Stimulated activated CD4-positive, alpha-beta T cell treated with anti-CD3 and anti-CD28 coated beads, Interleukin-2, amount 100 ng/mL, for 24 hours (primary cell): ENCODE measurements at places on chromosomes 1 and 21.

- no peak for DNase-seq
These were observed 28.8 kb downstream of the QSOX1 start for GRCh38 chr1:180183426-180183825.

DNA sequence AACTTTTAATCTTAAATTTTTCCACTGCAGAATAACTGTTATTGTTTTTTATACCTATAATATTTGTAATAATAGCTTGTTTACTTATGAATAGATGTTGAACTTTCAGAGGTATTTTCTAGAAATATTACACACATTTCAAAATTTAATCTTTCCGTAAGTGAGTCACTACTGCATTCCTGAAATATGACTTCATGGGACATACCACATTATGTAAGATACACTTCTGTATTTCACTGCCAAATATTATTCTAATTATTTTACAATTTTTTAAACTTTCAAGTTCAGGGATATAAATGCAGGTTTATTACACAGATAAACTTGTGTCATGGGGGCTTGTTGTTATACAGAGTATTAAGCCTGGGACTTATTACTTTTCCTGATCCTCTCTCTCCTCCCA lies 2220.5 kb downstream of the NCAM2 start:
- DNase-seq = no peak

DNA sequence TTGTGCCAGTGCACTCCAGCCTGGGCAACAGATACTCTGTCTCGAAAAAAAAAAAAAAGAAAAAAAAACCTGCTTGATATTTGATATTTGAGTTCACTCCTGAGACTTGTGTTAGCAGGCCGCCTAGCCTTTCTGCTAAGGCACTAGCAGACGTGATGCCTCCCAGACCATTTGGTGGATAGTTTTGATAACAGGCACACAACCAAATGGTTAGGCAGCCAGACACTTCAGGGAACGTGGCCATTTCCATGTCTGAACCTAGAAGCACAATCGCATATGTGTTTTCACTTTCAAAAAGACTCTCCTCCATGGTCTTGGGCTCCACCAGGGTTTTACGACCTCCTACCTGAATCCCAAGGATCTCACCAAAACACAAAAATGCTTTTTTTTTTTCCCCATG lies 1319.5 kb downstream of the BRINP3 start:
- DNase-seq = no peak

GRCh38 chr1:21705303-21705980 lies 36.3 kb upstream of the RAP1GAP start:
- no peak for DNase-seq

DNA sequence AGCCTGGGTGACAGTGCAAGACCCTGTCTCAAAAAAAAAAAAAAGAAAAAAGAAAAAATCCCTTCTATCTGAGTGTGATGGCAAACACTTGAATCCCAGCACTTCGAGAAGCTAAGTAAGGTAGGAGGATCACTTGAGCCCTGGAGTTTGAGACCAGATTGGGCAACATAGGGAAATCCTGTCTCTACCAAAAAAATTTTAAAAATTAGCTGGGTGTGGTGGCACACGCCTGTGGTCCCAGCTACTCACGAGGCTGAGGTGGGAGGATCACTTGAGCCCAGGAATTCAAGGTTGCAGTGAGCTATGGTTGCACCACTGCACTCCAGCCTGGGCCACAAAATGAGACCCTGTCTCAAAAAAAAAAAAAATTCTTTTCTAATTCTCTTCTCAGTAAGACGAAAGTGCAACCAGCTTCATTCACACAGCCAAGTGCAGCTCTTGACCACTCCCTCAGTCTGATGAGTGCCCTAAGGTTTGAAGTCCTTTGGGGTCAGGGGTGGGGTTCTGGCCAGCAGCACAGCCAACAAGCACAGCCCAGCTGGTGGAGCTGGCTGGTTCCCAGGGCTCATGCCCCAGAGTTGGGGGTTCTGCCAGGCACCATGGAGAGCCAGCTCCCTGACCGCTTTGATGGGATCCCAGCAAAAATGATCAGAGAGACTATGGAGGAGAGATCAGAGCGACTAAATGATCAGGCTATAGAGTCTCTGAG lies 8.0 kb downstream of the SLC2A5 start:
- no peak for DNase-seq

DNA sequence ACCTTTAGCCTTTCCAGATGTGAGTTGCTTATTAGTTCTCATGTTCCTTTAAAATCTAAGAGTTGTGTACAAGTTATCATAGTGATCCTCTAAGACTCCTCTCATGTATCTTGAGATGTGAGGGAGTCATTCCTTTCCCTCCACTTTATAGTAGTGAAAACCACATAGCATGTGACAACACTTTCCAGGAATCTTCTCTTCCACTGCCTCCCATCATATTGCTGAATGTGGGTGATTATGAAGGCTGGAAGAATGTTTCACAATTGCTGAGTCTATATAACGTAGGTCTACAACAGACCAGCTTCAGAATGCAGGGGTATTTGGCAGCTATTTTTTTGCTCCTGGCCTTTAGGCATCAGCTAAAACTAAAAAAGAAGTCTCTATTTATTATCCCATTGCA lies 44.7 kb upstream of the LRRC7 start:
- DNase-seq = no peak

DNA sequence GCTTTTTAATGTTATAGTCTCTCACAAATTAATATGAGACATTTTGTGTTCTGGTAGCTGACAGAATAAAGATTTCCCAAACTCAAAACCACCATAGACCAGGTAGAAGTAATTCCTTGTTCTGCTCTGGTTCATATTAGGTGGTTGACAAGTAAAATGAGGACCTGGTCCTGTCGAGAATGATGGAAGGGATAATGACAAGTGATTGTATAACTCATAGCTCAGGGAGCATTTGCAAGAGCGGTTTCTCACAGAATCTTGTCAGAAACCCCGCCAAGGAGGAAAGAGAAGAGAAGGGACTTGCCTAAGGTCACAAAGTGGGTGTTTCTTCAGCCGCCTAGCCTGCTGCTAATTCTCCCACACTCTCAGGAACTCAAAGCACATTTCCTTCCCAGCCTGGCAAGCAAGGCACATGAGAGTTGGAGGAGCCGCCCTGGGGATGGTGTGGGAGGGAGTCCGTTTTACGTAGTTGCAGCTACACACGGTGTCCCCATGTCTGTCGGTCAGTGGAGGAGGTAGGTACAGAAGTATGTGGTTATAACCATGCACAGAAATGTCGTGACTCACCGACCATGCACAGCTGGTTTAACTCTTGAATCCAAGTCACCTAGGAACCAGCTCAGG lies 46.5 kb downstream of the SAMD13 start:
- DNase-seq = no peak

DNA sequence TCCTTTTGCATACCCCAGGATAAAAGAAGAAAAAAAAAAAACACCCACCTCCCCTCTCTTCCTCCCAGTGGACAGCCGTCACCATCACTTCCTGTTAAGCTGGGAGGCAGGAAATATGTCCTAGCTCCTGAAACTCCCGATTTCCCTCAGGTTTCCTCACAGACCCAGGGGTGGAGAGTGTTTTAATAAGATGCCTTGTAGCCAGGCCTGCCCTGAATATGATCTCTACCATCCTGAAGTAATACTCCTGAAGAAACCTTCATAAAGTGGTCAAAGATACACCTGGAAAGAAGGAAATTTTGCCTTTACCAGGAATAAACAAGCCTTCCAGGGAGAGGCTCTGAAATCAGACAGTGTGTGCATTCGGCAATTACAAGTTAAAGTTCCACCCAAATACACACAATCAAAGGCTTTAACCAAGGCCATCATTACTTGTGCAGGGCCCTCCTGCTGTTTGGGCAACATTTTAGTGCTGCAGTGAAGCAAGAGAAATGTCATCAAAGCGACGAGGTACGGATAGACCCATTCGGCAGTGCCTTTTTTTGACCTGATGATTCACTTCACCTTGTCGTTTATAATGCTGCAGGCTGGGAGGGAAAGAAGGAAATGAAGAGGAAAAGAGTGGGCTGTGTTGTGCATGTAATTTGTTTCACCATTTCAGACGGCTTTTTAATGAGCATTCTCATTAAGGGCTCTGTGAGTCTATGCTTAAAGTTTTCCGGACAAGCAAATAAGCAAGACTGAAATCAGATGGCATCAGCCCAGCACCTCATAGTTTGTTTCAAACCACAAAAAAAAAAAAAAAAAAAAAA lies 41.0 kb upstream of the RASAL2 start:
- no peak for DNase-seq

- DNase-seq = no peak
These were observed 33.7 kb downstream of the CTTNBP2NL start for GRCh38 chr1:112429749-112430148.

- no peak for DNase-seq
These were observed 40.2 kb upstream of the SOX13 start for GRCh38 chr1:204032642-204033235.

GRCh38 chr1:208187499-208188041 lies 56.6 kb downstream of the PLXNA2 start:
- no peak for DNase-seq

DNA sequence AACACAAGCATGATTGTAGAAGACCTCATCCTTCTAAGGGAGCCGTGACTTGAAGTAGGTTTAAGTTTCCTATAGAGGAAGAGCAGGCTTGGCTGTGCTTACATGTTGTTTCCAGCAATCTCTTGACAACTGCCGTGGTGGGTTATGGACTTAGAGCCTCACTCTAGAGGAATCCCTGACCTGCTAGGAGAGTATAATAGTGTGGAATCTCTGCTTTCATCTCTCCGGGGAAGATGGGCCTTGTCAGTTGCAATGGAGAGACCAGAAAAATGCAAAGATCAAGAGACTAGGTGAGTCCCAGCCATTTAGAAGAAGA lies 137.6 kb downstream of the MIS18A start:
- no peak for DNase-seq

GRCh38 chr1:230861970-230862595 lies 6.2 kb downstream of the C1orf198 start:
- no peak for DNase-seq

DNA sequence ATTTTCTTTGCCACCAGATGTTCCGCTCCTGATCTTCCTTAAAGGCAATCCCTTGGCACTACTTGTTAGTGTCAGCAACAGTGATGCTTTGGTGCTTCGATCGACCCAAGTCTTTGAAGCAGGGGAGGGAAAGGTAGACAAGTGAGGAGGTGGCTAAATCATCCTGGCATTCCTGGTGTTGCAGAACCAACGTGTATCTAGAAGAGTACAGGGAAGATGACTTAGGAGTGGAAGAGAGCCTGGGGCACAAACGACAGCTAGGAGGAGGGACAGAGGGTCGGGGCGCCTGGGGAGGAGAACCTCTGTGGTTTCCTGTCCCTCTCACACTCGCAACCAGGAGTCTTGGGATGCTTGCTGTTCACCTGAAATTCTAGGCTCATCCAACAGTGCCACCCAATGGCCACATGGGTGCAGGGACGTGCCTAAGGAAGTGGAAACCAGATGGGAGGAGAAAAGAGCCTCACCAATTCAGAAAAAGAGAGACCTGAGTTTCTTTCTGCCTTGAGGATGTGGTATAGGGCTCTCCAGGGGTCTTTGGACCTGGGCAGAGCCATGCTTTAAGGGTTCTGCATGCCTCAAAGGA lies 9.5 kb upstream of the KCNA2 start:
- peak; percentile 59 for DNase-seq

DNA sequence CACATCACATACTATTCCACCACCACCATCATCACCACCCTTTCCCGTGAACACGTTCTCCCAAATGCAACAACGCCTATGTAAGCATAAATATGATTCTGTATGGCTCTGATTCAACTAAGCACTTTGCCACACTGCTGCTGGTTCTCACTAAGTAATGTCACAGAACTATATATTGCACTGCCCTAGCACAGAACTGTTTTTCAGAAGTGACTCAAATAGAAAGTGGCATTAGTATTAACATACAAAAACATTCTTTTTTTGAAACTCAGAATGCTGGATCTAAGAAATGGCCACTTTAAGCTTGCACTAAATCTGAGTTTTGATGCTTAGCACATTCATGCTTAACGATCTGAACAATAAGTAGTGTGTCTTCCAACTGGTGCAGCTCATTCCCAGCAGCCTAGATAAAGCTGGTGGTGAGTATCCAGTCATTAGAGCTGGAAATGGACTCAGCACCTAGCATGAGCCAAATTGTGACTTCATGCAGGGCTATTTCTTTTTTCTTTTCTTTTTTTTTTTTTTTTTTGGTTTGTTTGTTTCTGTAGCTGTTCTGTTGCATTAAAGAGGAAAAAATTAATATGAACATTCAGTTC lies 46.2 kb upstream of the ZC3H11B start:
- DNase-seq = no peak
